ENCODE measurements at places on chromosomes 5 and 9.

- no peak for DNase-seq
These were observed 186.5 kb downstream of the ERCC6L2 start for GRCh38 chr9:96062031-96062430.

DNA sequence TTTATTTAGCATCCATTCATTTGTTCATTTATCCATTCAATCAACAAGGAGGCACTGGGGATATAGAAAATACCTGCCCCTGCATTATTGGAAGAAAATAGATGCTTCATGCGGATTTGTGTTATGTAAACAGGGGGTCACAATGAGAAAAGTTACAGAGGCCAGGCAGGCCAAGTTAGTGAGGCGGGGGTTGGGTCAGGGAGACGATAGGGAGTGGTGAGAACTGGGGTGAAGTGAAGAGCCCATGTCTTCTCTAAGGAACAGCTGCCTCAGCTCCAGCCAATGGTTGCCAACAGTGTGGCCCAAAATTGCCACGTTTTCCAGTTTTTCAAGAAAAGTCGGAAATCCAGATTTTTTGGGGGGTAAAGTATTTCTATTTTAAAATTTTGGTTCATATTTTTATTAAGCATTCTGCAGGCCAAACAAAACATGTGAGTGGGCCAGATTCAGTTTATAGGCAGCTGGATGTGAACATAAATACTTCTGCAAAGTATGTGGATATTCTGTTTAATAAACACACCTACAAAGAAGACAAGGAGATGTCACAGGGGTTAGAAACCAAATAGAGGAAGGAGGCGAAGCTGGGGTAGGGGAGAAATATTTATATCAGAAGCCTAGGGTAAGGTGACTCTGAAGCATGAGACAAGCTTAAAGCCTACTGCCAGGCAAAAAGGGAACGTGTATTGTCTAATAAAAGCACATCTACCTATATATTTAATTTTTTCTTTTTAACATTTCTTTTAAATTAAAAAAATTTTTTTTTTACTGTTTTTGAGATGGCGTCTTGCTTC is 44.0 kb downstream of the ALG2 start:
- DNase-seq = no peak

DNA sequence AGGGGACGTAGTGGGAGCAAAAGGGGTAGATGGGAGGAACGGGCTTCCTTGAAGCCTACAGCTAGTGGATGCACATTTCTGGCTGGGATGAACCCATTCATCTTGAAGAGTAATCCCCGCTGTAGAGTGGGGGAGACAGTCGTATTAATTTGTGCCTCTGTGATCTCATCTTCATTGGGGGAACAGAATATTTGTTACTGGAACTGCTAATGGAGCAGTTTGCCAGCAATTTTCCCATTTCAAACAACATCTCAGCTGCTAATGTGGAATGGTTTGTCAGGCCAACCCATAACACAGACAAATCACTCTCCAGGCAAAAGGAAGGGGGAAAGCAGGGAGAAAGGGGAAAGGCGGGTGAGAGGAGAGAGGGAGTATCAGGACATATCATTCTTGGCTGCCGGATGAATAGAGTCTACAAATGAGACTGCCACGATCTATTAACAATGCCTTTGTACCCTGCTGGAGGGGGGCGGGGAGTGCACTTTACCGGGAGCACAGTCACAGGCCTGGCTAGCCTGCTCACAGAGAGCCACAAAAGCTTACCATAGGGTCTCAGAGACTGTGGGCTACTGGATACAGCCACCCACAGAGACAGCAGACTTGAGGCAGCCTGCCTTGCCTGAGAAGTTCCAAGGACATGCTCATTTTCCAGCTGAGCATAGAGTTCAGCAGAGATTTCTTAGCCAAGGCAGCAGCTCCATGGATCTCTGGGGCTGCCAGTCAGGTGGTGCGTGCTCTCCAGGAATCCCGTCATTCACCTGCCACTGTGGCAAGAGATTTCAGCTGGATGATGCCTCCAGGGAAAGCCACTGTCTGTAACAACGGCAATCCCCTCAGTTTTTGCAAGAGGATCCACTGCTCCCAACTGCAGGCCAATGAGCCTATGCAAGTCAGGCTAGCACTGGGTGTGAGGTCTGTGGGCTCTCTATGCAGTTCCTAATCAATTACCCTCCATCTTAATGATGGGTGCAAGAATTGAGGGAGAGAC is 217.7 kb upstream of the PANK3 start:
- DNase-seq = no peak

DNA sequence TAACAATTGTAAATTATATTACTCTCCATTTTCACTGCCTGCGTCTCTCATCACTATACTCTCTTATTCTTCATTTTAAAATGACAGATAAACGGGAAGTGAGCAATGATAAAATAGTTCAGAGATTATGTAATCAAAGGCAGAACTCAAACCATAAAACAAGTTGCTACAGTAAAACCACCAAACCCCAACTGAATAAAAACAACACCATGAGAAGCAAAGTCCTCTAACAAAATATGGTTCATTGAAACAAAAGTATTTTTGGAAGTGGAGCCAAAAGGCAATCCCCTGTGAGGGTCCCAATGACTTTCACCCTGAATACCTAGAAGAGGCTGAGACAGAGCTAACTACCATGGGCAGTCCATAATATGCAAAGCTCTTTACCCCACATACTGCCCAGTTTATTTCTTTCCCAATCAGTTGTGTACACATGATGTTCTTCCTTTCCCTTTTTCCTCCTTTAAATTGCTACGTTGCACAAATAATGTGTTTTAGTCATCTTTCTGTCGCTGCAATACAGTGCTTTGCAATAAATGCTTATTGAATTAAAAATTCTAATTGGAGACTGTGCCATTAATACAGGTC is 64.0 kb upstream of the PTGER4 start:
- DNase-seq = no peak

GRCh38 chr9:38289236-38289865 is 103.2 kb upstream of the ALDH1B1 start:
- DNase-seq = no peak

DNA sequence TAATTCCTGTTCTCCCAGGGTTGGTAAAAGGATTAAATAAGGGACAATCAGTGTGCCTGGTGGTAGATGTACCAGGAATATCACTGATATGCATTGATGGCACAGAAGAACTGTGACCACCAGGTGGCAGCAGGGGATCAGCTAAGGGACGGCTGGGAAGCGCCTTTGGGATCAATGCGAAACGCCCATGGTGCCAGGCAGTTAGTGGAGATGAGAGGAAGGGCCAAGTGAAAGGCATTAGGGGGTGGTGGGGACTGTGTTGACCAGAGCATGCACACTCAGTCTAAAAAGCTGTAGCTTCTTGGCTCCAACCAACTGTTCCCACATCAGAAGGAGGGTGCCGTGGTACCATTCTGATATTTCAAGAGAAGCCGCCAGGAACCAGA is 55.6 kb downstream of the ARHGEF37 start:
- DNase-seq = peak; percentile 18

GRCh38 chr5:143343042-143343441 is 60.4 kb downstream of the NR3C1 start:
- DNase-seq = no peak

GRCh38 chr9:68619636-68620035 is 79.0 kb upstream of the TMEM252 start:
- no peak for DNase-seq

DNA sequence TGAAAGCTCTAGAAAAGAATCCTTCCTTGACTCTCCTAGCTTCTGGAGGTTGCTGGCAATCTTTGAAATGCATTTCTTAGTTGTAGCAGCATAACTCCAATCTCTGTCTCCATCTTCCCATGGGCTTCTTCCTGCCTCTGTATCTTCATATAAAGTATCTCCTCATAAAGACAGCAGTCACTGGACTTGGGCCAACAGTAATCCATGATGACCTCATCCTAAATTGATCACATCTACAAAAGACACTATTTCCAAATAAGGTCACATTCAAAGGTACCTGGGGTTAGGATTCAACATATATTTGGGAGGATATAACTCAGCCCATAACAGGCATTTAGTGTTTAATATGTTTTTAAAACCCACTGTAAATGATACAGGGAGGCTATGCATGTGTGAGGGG is 123.3 kb downstream of the MLLT3 start:
- no peak for DNase-seq
